Activated CD4-positive, CD25-positive, alpha-beta regulatory T cell (primary cell): ENCODE measurements at places on chromosomes 13 and 19.

DNA sequence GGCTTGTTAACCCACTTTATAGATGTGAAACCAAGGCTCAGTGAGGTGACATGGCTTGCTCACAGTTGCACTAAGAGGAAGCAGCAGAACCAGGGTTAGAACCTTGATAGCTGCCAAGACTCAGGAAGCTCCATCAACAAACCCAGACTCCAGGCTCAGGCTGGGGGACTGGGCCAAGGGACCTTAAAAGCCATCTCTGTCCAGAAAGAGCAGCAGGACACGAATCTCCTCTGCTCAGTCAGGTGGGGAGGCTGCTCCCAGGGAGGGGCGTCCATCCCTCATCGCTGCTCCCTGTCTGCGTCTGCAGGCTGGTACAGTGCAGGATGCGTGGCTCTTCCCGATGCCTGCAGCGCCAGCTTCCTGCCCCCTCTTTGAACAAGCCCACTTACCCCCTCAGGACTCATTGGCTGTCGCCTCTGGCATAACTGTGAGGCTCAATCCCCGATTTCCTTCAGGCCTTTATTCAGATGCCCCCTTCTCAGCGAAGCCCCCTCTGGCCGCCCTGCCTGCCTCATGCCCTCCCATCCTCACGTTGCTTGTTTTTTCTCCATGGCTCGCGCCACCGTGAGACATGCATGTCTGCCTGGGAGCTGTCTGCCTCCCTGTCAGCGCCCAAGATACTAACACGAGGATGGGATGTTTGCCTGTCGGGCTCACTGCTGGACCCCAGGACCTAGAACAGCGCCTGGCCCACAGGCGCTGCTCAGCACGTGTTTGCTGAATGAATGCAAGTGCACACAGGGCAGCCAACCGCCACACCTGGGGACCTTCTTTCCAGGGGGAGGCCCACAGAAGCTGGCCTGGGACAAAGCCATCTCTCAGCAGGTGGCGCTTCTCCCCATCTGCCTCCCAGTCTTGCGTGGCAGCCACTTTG lies 21.5 kb downstream of the AKT2 start:
- no peak for DNase-seq

GRCh38 chr13:110574161-110574560 lies 12.6 kb upstream of the RAB20 start:
- DNase-seq = no peak

DNA sequence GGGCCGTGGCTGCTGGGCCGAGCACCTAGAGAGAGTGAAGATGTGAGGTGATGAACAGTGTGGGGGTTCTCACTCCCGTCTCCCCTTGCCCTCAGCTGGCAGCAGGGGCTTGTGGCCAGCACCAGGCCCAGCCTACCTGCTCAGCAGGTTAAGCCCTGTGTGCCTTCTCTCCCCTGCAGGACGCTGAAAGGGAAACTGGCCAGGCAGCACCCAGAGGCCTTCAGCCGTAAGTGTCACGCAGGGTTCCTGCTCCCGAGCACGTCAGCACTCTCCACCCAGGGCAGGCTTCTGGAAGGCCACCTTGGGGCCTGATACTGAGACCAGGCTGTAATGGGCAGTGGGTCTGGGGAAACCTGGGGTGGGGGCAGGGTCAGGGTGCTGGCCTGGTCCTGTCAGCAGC lies 4.7 kb upstream of the UBA52 start:
- no peak for DNase-seq

DNA sequence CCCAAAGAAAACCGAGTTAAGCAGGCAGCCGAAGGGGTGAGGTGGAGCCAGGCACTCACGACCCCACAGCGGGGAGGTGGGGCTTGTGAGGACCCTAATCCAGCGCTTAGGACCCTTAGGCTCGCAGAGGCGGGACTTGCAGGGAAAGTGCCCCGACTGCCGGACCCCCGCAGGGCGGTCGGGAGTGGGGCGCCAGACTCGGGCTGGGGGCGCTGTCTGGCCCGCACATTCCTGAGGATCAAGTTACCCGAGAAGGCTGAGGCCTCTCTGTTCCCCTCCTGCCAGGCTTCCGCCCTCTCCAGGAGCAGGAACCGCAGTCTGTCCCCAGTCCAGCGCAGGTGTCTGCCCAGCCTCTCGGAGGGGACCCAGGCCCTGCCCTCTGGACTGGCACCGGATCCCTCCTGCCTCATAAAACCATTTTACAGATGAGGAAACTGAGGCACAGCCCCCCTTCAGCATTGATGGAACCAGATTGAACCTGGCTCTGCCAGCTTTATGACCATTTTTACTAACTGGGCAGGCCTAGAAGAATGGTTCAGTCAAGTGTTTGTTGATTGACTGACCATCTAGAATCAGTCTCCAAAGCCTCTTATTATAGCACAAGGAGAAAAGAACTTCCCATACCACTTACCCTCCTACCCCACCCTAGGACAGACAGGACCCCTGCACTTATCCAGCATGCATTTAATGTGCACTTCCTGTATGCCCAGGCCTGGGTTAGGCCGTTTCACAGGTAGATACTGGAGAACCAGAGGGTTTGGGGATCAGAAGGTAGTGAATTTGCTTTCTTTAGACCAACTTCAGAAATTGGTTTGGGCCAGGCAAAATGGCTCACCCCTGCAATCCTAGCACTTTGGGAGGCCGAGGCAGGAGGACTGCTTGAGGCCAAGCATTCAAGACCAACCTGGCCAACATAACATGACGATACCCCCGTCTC lies 6.7 kb upstream of the JUND start:
- no peak for DNase-seq

DNA sequence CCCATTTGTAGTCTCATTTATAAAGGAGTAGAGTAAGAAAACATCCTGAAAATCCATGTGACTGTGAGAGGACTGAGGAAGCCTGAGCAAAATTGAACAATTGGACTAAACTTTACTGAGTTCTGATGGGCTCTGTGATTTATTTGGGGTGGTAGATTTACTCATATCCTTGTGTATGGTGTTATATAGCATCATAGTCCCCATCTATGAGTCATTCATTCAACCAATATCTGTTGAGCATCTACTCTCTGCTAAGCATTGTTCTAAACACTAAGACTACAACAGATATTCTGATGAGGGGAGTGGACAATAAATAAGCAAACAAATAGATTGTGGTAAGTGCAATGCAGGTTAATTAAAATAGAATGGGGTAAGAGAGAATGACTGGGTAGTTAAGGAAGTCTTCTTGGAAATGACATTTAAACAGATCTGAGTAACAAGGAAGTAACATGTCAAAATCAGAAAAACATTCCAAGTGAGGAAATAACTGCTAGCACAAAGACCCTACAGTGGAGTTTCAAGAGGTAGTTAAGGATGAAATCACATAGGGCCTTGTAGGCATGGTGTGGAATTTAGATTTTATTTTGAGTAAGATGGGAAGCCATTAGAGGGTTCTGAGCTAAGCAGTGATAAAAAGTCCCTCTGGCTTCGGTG lies 36.3 kb upstream of the MLNR start:
- DNase-seq = no peak

DNA sequence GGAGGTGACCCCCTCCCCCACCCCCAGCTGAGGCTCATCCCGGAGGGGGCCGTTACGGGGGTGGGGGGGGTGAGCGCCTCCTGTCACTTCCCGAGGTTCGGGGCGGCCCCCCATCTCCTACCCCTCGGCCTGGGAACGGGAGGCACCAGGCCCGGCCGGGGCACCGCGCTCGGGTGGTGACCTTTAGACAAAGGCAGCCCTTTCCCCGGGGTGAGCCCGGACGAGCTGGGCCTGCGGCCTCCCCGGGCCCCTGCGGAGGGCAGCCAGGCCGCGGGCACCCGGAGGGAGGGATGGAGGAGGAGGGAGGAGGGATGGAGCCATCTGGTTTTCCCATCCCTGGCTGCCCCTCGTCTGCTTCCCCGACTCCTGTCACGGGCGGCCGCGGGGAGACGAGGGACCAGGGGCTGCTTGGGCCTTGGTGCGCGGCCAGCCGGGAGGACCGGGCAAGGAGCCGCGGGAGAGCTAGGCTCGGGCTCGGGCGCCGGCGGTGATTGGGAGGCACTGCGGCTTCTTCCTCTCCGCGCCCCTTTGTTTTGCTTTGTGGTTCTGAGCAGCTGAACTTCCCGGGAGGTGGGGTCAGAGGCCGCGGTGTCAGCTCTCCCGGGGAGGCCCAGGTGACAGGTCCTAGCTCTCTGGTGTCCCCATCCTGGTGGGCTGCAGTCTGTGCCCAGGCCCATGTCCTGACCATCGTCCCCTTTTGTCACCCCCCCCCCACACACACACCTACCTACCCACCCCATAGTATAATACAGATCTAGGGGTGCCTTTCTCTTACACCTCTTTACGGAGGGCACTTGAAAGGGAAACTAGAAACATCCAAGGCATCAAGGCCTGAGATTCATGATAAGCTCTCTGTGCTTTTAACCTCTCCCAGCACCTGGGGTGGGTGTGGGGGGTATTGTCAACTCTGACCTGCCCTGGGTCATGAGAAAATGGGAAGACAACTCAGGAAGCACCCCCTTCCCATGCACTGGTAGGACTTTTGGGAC lies 1.3 kb downstream of the BICRA start:
- DNase-seq = peak; percentile 35

GRCh38 chr13:110478405-110479214 lies 82.9 kb downstream of the RAB20 start:
- DNase-seq = no peak

DNA sequence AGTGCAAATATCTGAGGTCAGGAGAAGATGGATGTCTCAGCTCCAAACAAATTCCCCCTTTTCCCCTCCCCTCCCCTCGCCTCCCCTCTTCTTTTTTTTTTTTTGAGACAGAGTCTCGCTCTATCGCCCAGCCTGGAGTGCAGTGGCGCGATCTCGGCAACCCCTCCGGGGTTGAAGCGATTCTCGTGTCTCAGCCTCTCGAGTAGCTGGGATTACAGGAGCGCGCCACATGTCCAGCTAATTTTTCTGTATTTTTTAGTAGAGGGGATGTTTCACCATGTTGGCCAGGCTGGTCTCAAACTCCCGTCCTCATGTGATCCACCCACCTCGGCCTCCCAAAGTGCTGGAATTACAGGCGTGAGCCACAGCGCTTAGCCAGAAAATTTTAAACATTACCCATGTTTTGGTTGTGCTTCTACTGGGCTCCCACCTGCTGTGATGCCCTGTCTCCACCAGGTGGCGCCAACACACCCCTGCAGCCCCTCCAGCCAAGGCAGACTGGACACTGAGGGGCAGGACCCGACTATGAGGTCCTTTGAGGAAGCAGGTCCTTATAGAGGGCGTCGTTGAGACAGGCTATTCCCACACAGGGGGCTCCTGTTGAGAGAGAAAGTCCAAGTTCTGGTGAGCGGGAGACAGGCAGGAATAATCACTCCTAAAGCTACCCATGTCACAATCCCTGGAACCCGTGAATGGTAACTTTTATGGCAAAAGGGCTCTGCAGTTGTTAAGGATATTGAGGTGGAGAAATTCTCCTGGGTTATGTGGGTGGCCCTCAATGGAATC lies 6.3 kb downstream of the ERICH4 start:
- peak; percentile 58 for DNase-seq

GRCh38 chr19:7722231-7722651 lies 9.7 kb downstream of the CLEC4G start:
- no peak for DNase-seq

DNA sequence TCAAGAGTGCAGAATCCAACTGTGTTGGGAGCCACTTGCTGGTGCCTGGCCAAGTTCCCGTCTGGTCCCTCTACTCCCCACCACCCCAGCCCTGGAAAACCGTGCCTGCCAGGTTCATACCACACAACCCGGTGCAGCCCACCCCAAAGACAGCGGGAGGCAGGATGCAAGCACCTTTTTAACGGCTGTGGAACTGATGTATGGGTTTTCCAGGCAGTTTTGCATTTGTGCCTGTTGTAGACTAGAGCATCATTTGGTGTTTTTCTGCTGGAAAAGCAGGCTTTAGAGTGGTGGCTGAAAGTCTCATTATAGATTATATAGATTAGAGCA lies 13.5 kb downstream of the TFDP1 start:
- no peak for DNase-seq

GRCh38 chr13:88908961-88909441 lies 1237.8 kb downstream of the SLITRK5 start:
- no peak for DNase-seq

DNA sequence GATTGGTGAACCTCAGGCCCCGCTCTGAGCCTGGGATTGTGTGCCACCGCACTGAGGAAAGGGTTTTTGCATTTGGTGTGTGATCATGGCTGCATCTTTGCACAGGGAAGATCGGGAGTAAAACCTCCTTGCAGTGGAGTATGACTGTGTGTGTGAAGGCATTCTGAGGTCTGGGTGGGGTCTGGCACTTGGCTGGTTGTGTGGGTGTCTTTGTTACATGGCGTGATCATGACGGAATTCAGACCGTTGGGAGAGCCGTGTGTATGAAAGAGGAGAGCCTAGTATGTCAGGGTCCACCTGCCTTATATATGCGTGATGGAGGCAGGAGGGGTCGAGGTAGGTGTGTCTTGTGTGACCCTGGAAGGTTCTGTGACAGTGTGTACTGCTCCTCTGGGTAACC lies 740 bp upstream of the BEST2 start:
- DNase-seq = no peak

- no peak for DNase-seq
These were observed 347.9 kb downstream of the EFNB2 start for GRCh38 chr13:106187501-106188095.

DNA sequence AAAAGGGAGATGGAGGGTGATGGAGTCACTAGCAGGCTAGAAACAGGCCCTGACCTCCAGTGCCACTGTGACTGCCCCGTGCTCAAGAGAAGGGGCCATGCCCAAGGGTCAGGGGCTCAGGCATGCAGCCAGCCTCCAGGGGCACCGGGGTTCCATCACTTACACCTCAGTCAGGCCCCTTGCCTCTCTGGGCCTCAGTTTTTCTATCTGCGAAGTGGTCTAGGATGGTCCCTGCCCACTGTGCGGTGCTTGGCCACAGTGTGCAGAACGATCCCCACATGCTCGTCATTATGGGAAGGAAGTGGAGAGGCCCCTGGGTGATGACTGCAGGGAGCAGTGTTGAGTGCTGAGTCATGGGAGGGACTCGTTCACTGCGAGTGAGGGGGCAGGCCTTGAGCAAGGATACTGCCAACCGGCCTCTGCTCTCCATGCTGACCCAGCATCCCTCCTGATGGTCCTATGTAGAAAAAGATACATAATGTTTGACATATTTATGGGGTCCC lies 23.1 kb downstream of the TMED1 start:
- no peak for DNase-seq

GRCh38 chr13:21124852-21125251 lies 51.5 kb downstream of the SKA3 start:
- no peak for DNase-seq

- DNase-seq = no peak
These were observed 69.6 kb downstream of the RNASEH2B start for GRCh38 chr13:50979187-50979586.

GRCh38 chr19:54521860-54522513 lies 19.4 kb downstream of the LAIR2 start:
- no peak for DNase-seq

- no peak for DNase-seq
These were observed 1.7 kb upstream of the PNKP start for GRCh38 chr19:49869009-49869483.
